ENCODE measurements at places on chromosomes 6 and 20.

GRCh38 chr20:19918965-19919329 lies 98.2 kb upstream of the NAA20 start:
- no peak for DNase-seq

GRCh38 chr6:11414176-11414963 lies 123.2 kb upstream of the TMEM170B start:
- no peak for DNase-seq

GRCh38 chr6:144395014-144395413 lies 109.9 kb downstream of the UTRN start:
- DNase-seq: no peak

DNA sequence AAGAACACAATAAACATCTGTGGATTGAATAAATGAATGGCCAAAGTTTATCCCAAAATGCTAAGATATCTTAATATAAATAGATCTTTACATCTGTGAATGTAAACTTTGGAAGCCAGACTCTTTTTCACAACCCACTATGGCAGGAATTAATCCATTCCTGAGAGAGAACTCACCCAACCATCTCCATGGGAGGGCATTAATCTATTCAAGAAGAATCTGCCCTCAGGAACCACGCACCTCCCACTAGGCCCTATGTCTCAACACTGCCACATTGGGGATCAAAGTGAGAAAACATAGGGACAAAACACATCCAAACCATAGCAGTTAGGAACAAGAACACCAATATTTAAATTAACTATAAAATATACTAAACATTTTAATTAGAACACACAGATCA lies 3.4 kb downstream of the UBE3D start:
- DNase-seq: no peak

DNA sequence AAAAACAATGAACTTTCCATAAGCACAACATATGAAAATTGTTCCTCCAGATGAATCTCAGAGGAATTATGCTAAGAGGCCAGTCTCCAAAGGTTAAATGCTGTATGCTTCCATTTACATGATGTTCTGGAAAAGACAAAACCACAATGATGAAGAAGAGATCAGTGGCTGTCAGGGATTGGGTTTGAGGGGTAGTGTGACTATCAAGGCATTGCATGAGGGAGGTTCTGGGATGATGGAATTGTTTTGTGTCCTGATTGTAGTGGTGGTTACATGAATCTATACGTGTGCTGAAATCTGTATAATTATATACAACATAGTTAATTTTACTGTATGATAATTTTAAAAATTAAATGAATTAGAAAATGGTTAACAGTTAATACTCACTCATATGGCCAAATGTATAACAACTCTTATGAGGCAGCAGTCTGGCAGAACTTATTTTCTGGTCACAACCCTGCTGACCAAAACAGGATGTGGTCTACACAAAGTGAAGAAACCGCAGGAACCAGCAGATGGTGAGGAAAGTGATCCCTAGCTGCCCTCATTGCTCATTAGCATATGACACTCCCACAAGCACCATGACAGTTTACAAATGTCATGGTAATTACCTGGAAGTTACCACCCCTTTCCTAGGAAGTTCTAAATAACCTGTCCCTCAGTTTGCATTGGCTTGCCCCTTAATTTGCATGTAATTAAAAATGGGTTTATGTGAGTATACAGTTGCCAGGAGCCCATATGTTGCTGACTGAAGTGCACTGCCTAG lies 31.9 kb downstream of the NSFL1C start:
- DNase-seq: no peak

DNA sequence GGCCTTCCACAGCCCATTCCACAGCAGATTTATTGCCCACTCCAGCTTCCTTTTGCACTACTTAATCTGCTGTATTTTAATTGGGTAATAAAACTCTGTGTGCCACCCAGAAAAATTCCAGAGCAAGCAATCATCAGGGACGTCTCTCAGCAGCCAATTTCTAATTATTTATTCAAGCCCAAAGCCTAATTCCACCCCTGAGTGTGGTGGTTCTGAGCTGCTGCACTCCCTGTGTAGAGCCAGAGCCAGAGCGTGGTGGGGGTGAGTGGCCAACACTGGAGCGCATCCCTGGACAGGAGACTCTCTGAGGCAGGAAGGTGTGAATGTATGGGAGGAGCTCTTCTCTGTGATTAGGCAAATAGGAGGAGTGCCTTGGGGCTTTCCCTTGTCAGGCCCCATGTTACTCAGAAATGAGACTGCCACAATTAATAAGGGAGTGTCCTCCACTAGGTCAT lies 66.1 kb downstream of the CD24 start:
- no peak for DNase-seq
